ENCODE measurements at places on chromosomes 3 and 15.

DNA sequence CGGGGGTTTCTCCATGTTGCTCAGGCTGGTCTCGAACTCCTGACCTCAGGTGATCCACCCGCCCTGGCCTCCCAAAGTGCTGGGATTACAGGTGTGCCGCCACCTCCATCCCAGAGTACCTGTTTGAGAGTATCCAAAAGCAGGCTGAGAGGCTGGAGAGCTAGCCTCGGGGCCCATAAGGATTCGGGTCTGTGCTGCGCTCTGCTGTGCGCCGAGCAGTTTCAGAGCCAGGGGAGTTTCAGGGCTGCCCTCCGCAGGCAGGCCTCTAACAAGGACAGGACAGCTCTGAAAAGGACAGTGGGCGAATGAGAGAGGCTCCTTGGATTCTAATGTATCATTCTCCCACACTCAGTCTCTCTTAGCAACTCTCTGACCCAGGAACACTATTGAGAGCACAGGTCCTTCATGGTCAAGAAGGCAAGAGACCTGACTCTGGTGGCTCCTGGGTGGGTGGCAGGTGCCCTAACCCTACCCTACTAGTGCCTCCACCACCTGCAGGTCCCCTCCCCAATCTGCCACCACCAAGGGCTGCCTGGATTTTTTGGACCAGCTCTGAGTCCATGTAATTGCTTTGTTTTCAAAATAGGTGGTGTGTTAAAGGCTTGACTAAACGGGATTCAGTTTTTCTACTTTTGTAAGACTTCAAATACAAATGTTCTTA lies 27.8 kb downstream of the MAGEF1 start:
- DNase-seq = no peak

- no peak for DNase-seq
Measured at GRCh38 chr3:187403768-187404288, 35.6 kb downstream of the RTP4 start.

GRCh38 chr15:71313806-71314205 lies 198.5 kb downstream of the THSD4 start:
- DNase-seq = no peak

DNA sequence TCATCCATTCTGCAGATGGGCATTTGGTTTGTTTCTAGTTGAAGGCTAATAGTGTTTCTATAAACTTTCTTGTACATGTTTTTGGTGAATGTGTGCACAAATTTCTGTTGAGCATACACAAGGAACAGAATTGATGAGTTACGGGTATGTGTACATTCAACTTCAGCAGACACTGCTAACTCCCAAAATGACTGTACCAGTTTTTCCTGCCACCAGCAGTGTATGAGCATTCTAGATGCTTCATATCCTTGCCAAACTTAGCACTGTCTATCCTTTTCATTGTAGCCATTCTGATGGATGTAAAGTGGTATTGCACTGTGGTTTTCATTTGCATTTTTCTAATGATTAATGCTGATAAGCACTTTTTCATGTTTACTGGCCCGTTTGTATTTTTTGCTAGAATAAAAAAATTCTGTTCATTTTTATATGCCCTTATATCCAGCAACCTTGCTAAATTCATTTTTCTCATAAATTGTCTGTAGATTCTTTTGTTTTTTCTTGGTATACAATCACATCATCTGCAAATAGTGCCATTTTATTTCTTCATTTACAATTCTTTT lies 110.2 kb downstream of the ATP1B3 start:
- DNase-seq = no peak

DNA sequence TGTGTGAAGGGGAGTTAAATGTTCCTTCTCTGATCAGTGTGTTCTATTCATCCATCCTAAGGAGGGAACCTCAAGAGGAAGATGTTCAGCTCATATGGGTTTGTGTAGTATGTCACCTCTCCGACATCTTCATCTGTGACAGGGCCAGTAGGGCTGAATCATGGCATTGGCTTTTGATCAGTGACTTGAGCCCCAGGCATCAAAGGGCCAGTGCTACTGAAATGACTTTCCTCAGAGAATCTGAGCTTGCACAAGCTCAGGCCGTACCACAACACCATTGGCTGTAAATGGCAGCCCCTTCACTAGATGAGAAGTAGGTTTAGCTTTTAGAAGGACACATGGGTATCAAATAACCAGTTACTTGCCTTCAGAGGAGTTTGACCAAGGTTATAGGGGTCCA lies 183.2 kb upstream of the NR2E3 start:
- DNase-seq = no peak

DNA sequence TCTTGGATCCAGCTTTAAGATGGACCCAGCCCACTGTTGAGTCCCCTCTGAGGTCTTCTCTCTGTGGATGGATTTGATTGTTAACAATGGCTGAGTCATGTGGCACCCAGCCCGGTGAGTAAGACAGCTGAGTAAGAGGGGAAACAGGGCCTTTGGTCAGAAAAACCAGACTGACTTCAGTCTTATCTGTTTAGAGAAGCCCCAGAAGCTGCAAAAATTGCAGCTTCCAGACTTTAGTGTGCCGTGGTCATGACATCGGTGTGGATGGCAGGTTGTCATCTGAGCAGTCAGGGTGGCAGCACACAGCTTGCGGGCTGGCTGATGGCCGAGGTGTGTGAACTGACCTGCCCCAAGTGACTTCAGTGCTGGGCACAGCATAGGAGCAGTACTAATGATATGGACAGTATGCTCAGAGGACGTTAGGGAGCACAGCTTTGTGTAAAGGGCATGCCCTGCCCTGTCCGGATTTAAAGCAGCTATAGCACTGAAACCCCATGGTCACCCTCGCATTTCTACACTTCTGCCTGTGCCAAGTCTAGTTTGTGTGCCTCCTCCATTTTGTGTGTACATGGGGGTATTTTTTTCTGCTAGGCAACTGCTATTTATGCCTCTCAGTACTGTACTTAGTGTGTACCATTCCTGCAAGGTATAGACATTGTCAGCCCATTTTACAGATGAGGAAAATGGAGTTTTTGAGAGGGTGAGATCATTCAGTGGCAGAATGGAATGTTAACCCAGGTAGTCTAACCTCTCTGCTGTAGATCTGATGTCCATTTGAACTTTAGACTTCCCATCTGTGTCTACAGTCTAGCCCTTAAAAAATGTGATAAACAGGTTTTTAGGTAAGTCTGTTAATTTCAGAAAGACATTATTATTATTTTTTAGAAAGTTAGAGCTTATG lies 44.4 kb downstream of the FLNB start:
- no peak for DNase-seq

- no peak for DNase-seq
Measured at GRCh38 chr3:52046186-52046901, 10.0 kb downstream of the DUSP7 start.

DNA sequence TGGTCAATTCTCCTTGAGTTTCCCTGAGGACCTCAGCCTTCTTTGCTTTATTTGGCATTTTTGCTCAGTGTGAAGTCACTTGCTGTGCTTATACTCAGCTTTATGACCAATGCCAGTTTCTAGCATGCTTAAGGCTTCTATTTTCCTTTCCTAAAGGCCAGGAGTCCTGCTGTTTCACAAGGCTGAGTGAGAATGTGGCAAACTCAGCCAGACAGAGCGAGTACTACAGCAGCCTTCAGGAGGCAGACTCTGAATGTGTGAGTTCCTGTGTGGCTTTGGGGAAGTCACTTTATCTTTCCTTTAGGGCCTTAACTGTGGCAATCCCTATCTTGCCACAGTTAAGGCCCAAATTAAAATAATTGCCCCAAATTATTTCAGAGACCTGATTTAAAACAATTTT lies 213.2 kb upstream of the MRPL3 start:
- DNase-seq = no peak

DNA sequence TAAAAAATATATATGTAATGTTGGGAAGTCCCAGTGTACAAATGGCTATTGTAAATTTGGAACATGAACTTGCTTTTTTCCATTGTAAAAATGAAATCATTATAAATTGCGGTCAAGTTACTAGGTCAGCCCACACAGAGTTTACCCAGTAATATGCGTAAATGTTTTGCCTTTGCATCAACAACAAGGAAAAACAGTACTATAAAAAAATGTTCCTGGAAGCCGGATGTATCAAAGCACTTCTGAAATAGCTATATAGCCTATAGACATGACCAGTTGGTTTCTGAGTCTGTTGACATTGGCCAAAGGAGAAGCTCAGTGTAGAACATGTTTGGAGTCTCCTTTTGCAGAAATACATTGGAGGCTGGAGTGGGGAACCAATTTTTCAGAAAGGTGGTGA lies 23.2 kb downstream of the CTNNB1 start:
- no peak for DNase-seq

DNA sequence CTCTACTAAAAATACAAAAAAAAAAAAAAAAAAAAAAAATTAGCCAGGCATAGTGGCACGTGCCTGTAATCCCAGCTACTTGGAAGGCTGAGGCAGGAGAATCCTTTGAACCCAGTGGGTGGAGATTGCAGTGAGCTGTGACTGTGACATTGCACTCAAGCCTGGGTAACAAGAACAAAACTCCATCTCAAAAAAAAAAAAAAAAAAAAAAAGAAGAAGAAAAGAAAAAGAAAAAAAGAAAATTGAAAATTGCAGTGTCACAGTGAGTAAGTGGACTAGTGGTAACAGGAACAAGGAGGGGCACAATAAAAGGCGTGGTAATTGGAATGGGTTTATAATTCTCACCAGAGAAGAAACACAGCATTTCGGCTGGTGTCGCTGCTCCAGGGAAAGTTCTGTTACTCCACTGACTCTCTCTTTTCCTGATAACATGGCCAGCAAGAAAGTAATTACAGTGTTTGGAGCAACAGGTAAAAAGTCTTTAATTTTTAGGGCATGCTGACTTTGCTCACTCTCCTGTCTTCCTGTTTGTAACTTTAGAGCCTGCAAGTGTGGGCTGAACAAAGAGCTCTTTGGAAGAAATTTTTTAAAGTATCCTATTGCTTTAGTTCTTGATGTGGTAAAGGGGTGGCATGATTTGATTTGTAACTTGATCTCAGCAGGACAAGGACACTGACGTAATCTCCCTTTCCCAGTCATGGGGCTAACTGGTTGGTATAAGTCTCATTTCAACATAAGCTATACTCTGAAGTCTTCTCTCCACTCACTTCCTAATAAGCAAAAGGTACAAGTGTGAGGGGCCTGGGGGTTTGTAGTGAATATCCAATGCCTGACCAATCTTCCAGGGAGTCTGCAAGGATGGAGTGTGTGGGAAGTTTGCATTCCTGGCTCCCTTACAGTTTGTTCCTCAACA lies 22.1 kb upstream of the TRA2B start:
- DNase-seq = no peak

DNA sequence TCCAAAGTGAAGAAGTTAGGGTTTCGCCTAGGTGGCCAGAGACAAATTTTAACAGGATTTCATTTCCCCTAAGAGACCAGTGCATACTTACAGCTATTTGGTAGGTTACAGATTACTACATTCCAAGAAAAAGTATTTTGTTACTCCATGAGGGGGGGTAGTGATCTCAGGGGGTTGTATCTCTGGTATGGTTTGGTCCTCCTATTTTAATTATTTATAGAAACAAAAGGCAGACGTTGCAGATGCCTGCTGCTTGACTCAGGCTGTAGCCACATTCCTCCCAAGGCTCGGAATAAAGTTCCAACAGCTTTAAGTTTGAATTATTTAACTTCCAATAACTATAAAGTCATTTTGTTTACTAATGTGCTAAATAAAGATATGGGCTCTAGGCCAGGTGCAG lies 1.3 kb upstream of the TRIM59 start:
- DNase-seq = no peak

DNA sequence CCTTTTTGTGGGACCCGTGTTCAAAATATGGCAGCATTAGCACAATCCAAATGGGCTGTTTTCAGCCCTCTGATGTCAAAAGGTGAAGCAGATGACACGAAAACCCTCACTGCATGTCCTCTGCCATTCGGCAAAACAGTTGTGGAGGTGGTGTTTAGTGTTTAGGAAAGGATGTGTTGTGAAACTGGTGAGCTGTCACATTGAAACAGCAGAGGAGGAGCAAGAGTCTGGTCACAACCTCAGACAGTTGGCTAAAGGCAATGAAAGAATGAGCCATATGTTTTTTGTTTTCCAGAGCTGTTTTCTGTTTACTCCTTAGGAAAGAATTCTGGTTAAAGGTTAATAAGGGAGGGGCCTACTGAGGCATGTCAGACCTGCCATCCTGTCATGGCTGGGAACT lies 140.7 kb downstream of the VPS8 start:
- DNase-seq = no peak

DNA sequence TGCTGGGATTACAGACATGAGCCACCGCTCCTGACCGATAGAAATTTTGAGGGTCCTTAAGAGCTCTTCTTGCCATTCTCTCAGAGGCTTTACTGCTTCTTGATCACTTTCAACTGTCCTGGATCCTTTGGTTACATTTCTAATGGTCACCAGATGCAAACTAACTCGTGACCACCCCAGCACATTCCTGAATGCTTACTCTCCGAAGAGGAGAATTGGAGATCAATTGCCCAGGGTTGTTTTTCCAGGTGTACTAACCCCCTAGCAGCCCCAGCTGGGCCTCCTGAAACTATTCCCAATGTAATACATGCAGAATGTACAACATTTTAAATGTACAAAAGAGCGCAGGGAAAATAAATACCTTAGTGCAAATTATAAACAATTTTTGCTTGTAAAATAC lies 65.1 kb upstream of the TBL1XR1 start:
- DNase-seq = no peak

All from activated gamma-delta T cell treated with Interleukin-2 at 50 U/mL for 16 hours (primary cell).